CD4-positive, alpha-beta T cell treated with Interleukin-6 for 4 hours (primary cell): ENCODE measurements at places on chromosomes 2 and 18.

GRCh38 chr18:25005541-25006403, 346.2 kb downstream of the ZNF521 start:
- no peak for DNase-seq

GRCh38 chr2:118016911-118017310, 3.0 kb upstream of the CCDC93 start:
- DNase-seq = peak; percentile 20

- no peak for DNase-seq
Measured at GRCh38 chr2:54672590-54673456, 50.6 kb upstream of the EML6 start.

DNA sequence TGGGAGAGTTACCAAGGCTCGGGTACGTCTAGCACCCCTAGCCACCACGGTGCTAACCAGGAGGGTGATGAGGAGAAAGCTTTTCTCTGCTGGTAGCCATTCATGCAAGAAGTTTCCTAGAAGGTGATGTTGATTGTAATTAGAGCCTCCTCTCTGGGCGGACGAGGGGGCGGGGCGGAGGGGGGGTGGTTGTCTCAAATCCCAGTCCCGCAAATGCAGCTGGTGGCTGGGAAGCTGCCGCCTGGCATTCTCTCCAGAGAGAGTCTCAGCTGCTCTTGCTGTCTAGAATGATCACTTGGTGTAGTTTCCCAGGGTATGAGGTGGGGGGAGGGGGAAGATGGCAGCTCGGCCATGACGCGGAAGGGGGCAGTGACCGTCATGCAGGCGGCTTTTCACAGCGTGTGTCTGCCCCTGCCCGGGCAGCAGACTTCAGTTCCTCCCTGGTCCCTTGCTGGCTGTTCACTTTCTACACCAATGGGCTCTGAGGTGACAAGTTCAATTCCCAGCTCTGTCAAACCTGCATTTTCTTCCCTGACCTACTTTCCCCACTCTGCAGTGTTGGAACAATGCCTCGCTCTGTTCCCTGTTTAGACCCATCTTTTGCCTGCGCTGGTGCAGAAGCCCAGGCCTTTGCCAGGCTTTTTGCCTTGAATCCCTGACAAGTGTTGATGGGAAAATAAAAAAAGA, 61.5 kb upstream of the KLF7 start:
- DNase-seq = no peak

GRCh38 chr2:151907286-151908203, 79.3 kb upstream of the ARL5A start:
- no peak for DNase-seq

DNA sequence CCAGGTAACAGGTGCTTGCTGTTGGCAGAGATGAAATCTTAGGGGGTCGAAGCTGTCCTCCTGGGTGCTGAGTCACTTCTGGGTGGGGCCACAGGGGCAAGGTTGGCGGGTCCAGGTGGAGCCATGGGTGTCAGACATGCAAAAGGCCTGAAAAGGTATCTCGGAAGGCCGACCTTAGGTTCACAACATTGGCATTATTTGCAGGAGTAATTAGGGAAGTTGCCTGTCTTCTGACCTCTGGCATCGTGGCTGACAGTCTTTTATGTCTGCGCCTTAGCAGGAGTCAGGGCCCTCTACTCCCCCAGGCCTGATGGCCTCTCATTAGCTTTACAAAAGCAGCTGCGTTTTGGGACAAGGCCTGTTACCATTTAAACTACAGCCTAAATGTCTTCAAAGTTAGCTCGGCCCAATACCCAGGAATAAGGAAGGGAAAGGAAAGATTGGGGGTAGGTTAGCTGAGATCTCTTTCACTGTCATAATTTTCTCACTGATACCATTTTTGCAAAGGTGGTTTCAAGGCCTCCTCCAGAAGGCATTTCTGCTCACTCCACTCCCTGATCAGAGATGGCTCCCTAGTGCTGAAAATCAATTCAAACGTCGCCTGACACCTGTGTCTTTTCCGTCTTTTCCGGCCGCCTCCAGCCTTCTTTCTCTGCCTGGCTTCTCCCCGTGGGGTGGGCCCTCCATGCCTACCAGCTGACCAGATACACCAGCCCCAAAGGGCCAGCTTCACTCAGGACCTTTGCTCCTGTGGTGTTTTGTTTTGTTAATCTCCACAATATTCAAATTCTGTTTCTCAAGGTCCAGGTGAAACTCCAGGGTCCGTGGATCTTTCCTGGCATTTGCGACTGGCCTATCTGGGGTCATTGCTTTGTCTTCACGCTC, 90.8 kb downstream of the RHOB start:
- no peak for DNase-seq
